ENCODE measurements at places on chromosomes 2 and 18.
A peak's percentile ranks its signal among the peaks of the same experiment; 100 is the strongest.

- DNase-seq, result peak; percentile 72
Observed at GRCh38 chr2:152566728-152567069, 150.6 kb downstream of the PRPF40A start.

DNA sequence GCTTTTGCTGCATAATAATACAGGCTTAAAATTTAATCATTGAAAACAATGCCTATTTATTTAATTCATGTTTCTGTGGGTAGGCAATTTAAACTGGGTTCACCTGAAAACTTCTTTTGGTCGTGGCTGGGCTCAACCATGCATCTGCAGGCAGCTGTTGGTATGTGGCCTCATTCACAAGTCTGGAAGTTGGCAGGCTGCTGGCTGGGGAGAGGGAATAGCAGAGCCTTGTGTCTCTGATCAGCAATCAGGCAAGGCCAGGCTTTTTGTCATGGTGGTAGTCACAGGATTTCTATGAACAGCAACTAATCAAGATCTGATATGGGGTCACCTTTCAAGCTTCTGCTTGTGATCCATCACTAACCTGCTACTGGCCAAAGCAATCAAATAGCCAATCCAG lies 130.1 kb upstream of the KCNJ3 start:
- DNase-seq, result no peak

DNA sequence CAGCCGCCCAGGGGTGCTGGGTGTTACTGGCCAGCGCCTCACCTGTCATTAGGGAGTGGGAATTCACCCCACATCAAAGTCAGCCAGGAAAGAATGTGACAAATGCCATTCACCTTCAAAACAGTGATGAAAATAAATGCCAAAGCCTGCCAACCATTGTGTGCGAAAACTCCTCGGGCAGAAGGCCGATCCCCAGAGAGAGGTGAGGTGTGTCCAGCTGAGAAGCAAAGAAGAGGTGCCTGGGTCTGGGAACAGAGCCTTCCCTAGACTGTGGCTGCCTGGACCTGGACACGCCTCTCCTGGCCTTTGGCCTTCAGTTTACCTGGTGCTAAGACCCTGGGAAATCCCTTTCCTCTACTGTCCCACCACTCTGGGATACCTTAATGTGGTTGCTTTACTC lies 142.7 kb downstream of the CYP26B1 start:
- no peak for DNase-seq

- no peak for DNase-seq
Observed at GRCh38 chr18:58106289-58107070, 62.5 kb downstream of the NEDD4L start.

GRCh38 chr2:67576991-67577390 lies 179.9 kb downstream of the ETAA1 start:
- no peak for DNase-seq

DNA sequence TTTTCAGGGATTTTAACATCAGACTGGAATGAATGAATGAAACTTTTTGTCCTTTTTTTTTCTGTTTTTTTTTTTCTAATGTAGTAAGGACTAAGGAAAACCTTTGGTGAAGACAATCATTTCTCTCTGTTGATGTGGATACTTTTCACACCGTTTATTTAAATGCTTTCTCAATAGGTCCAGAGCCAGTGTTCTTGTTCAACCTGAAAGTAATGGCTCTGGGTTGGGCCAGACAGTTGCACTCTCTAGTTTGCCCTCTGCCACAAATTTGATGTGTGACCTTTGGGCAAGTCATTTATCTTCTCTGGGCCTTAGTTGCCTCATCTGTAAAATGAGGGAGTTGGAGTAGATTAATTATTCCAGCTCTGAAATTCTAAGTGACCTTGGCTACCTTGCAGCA lies 53.4 kb downstream of the SMAD4 start:
- DNase-seq, result no peak

- no peak for DNase-seq
Observed at GRCh38 chr2:199440118-199440517, 17.6 kb downstream of the SATB2 start.

Measured in epithelial cell of esophagus (primary cell).